Fibroblast of the aortic adventitia (primary cell): ENCODE measurements at places on chromosomes 13 and 19. TPM values are rescaled to one million over a fixed set of nuclear protein-coding genes. Genes with fewer than 3 reads are reported as not detected.
A peak's percentile ranks its signal among the peaks of the same experiment; 100 is the strongest.

GRCh38 chr13:65679240-65679639 is 1550.9 kb downstream of the PCDH9 start:
- peak; percentile 9 for DNase-seq

DNA sequence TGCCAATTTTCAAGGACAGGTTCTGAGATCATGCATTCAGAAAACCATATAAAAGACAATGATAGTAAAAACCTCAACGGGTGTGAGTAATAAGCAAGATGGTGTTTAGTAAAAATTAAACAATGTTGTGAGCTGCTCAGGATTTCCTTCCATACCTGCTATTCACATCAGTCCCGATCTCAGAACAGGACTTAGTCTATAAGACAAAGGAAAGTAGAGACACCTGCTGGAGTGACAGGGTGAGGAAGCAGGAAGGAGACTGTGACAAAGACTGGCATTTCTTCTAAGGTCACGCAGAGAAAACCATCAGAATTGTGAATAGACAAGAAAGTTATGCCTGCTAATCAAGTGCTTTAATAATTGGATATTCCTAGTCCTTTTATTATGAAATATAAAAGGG is 648.0 kb downstream of the DACH1 start:
- DNase-seq = no peak

DNA sequence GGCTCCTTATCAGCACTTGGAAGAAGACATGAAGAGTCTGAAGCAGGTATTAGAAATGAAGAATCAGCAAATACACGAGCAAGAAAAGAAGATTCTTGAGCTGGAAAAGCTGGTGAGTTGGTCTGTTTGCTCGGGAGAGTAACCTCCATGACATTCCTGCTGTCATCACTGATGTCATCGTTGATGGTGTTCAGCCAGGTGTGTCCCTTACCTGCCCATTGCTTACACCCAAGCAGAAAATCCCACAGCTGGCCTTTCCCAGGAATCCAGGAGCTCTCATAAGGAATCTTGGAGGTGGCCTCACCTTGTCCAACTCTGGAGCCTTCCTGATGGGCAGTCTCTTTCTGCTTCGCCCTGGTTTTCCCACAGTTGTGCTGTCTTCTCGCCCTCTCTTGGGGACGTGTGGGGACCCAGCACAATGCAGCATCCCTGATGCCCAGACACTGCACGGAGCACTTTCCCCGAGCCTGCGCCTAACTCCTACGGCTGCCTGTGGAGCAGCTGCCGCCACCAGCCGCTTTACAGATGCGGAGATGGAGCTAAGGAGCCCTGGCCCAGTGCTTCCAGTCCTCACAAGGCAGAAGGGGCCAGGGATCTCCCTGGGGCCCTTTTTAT is 97.0 kb downstream of the SLC7A1 start:
- DNase-seq = no peak

DNA sequence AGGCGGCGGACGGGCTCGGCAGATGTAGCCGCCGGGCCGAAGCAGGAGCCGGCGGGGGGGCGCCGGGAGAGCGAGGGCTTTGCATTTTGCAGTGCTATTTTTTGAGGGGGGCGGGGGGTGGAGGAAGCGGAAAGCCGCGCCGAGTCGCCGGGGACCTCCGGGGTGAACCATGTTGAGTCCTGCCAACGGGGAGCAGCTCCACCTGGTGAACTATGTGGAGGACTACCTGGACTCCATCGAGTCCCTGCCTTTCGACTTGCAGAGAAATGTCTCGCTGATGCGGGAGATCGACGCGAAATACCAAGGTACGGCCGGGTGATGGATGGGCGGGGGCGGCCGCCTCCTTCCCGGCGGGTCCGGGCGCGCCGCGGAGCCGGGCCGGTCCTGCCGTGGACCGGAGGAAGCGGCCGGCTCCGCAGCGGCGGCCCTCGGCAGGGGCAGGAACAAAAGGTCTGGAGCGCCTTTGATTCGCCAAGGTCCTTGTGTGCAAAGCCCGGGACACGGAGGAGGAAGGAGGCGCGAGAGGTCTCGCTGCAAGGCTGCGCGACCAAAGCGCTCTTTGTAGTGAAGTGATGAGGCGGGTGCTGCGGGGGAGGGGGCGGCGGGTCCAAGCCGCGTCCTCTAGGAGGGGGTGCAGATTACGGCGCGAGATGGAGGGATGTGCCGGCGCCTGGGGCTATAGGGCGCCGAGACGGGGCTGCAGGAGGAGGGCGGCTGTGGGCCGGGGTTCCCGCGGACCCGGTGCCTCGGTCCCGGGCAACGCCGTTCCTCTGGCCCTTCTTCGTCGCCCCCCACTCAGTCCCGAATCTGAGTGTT is 689 bp downstream of the ING1 start:
- peak; percentile 33 for DNase-seq

DNA sequence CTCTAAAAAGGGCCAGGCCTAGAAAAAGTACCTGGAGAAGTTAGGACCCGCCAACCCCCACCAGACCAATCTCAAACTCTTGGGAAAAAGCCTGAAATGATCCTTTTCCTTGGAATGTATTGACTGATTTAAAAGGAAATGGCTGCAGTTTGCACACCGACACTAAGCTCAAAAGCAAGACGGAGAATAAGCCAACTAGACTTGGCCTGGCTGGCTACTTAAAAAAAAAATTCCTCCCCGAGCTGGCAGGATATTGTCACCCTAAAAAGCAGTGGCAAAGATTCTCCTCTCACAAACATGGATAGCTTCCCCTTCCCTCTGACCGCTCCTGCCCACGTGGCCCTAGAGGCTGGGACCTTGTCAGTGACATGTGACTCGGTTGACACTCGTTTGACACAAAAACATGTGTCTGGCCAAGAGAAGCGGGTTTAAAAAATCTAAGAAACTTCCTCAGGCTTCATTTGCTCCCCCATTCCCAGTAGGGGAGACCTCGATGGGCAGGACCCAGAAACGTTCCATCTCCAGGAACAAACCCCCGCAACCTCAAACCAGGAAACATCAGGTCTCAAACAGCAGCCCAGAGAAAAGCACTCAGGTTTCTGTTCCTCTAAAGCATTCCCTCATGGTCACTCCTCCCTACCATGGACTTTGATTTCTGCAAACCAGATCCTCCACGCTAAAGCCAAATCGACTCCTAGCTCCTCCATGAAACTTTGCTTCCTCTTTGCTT is 1.3 kb downstream of the RFX1 start:
- peak; percentile 29 for DNase-seq

DNA sequence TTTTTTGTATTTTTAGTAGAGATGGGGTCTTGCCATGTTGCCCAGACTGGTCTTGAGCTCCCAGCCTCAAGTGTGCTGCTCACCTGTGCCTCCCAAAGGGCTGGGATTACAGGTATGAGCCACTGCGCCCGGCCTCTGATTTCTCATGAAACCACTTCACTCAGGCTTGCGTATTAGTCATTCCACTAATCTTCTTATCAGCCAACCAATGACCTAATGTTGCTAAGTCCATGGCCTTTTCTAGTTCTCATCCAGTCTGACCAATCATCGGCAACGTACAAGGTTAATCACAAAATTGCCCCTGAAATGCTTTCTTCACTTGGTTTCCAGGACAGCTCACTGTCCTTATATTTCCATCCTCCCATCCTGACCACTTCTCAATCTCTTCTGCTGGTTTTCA is 605.3 kb upstream of the SLC10A2 start:
- DNase-seq = no peak

DNA sequence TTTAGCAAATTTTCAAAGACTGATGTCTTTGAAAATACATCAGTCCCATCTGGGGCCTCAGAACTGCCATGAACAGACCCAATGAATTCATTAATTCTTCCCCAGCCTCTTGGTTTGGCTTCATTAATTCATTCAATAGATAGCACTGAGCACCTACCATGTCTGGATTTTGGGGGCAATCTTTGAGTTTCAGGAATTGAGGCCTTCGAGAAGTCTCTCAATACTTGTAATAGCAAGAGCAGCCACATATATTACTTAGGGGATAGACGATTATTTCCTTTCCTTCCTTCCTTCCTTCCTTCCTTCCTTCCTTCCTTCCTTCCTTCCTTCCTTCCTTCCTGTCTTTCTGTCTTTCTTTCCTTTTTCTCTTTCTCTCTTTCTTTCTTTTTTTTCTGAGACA is 64.8 kb downstream of the ALOX5AP start:
- no peak for DNase-seq

DNA sequence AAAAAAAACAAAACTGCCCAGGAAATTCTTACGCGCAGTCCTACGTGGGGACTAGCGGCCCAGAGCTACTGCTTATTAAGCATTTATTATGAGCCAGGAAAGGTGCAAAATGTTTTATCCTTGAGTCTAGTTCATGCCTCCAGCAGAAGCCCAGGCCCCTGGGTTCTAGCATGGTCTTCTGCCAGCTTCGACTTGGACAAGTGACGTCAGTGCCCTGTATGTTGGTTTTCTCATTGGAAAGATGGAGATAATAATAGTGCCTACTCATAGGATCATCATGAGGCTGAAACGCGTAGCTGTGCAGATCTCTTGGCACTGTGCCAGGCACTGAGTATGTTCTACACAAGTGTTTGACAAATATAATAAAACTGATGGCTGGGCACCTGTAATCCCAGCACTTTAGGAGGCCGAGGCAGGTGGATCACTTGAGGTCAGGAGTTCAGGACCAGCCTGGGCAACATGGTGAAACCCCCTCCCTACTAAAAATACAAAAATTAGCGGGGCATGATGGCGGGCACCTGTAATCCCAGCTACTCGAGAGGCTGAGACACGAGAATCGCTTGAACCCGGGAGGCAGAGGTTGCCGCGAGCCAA is 12.4 kb upstream of the SULT2B1 start:
- peak; percentile 63 for DNase-seq

DNA sequence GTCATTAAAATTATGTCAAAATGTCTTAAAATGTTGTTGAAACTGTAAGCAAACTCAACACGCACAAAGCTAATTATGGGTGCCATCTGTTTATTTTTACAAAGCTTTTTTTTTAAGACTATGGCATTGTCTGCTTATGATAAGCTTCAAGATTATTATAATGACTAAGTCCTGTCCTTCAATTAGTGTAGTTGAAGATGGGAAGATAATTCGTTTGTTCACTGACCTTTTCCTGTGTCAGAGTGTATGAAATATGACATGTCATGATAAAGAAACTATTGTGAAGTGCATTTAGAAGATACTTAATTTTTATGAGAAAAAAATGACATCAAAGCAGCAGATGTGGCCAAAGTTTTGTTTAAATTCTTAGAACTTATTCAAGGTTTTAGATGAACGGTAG is 211.3 kb downstream of the PCCA start:
- DNase-seq = no peak

DNA sequence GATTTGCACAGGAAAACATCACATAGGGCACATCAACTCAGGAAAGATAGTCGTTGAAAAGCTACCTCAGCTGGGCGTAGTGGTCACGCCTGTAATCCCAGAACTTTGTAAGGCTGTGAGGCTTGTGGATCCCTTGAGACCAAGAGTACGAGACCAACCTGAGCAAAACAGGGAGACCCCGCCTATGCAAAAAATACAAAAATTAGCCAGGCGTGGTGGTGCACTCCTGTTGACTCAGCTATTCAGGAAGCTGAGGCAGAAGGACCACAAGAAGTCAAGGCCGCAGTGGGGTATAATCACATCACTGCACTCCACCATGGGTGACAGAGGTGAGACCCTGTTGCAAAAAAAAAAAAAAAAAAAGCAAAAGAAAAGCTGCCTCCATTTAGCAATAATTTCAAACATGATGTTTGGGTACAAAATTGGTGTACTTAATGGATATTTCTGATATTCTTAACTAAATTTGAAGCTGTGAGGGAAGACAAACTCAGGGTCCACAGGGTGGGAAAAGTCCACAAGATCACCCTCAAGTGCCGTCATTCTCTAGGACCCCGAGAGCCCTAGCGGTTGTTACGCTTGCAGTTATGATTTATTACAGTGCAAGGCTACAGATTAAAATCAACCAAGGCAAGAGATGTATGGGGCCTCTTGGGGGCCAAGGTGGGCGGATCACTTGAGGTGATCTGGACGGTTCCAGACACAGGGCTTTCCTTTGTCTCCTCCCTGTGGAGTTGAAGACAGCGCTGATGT is 42.5 kb upstream of the LDLR start:
- no peak for DNase-seq

- DNase-seq = no peak
These were observed 11.3 kb downstream of the SHANK1 start for GRCh38 chr19:50708179-50708879.

The ZNF497 gene
- 0.98 and 1.1 TPM in 2 replicates for total RNA-seq

The MATK gene
- not detected in 2 replicates for total RNA-seq

The CYP2F1 gene
- total RNA-seq = not detected in 2 replicates

The SPACA7 gene
- not detected in 2 replicates for total RNA-seq

The ELSPBP1 gene
- not detected in 2 replicates for total RNA-seq

The GGN gene
- total RNA-seq = 1.3 TPM in 1 of 2 replicates, not detected in the other

The STK11 gene
- 54.1 and 84.1 TPM in 2 replicates for total RNA-seq

The S1PR2 gene
- total RNA-seq = 9.7 and 44.6 TPM in 2 replicates

The IGSF23 gene
- not detected in 2 replicates for total RNA-seq

The OR7D2 gene
- not detected in 2 replicates for total RNA-seq

The ZNF793 gene
- total RNA-seq = 0.27 and 2.9 TPM in 2 replicates
